ENCODE measurements at places on chromosomes 5 and 9.

DNA sequence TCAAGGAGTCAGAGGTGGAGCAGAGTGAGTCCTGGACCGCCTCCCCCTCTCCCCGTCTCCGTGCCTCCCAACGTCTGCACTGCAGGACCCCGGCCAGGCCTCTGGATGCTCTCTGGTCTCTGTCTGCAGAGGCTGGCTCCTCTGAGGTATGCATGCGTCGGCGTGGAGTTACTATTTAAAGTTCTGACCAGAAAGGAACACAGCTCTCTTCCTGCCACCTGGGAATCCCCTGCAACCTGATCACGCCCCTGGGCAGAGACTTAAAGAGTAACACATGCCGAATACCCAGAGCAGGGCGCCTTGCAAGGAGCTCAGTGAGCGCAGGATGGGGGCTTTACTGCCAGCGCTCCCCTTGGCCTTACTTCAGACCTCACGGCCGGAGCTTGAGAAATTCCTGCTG, 16.0 kb downstream of the ANXA6 start:
- peak; percentile 50 for DNase-seq

- DNase-seq, result no peak
Observed at GRCh38 chr5:112436144-112436543, 17.1 kb upstream of the EPB41L4A start.

DNA sequence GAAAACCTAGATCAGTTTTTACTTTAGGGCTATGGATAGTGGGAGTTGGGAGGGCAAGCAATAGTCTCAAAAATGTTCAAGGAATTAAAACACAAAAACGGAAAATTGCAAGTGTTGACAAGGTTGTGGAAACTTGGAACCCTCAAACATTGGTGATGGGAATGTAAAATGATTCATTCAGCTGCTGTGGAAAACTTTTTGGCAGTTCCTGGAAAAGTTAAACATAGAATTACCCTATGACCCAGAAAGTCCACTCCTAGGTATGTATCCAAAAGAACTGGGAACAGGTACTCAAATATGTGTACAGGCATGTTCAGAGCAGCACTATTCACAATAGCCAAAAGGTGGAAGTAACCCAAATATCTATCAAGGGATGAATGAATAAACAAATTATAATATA, 1.2 kb upstream of the MSANTD3 start:
- no peak for DNase-seq

- no peak for DNase-seq
Observed at GRCh38 chr5:33166522-33166921, 274.2 kb upstream of the TARS1 start.

- DNase-seq, result no peak
Observed at GRCh38 chr9:95517559-95518425, 1.0 kb upstream of the PTCH1 start.

GRCh38 chr5:181120761-181121160, 10.2 kb downstream of the OR2V1 start:
- no peak for DNase-seq

GRCh38 chr5:88142636-88142885, 126.1 kb downstream of the TMEM161B start:
- no peak for DNase-seq

- no peak for DNase-seq
Observed at GRCh38 chr5:144857454-144857853, 686.8 kb downstream of the KCTD16 start.

DNA sequence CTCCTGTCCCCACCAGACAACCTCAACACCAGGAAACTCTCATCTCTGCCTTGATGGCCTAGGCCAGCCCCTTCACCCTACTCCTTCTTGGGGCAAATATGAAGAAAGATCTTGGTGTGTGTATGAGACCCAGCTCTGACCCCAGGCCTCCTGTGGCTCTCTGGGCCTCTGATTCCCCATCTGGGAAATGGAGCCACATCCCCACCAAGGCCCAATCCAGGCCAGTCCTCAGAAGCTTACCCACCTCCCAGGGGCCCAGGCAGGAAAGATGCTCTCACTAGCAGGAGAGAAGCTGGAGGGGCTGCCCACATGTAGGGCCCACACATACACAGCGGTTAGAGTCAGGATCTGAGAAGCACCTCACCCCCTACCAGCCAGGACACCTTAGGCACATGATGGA, 38.9 kb downstream of the BICD2 start:
- no peak for DNase-seq

DNA sequence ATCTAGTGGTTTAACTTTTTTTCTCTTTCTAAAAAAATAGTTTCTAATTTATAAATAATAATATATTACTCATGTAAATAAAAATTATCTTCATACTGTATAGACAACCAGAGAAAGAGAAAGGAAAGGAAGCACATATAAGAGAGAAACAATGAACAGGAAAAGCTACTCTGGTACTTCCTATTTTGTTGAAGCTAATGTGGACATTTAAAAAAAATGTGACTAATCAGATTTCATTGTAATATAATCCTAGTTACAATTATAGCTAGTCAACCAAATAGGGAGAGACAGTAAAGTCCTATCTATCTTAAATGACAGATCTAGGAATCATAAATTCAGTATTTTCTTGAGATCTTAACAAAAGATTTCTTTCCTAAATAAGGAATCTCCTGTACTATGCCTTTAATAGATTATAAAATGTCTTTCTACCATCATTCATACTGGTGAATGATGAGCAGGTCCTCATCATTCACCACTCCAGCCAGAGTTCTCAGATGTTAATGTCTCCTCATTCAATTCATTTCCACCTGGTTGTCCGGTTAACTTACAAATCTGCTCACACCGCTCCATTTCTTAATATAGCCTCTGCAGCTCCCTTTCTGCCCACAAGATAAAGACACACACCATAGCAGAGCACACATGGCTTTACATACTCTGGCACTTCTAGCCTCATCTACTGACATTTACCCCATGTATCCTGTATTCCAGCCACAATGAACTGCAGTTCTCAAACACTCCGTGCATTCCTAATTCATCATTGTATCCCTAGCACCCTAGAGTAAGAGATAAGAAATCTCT, 30.9 kb downstream of the ZFR start:
- no peak for DNase-seq

DNA sequence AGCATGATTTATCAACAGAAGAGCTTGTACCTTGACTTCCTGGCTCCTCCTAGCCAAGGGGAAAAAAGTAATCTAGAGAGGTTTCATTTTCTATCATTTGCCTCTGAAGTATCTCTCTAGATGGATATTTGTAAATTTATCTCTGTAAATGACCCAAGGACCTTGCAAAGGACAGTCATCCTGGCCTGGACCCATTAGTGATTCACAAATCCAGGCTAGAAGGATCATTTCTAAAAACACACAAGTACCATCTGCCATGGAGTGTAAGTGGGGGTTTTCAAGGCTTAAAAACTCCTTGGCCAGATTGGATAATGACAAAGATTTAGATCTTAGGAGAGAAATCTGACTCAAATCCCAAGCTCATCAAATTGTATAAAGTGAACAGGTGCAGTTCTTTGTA, 8.1 kb downstream of the TTC23L start:
- no peak for DNase-seq

DNA sequence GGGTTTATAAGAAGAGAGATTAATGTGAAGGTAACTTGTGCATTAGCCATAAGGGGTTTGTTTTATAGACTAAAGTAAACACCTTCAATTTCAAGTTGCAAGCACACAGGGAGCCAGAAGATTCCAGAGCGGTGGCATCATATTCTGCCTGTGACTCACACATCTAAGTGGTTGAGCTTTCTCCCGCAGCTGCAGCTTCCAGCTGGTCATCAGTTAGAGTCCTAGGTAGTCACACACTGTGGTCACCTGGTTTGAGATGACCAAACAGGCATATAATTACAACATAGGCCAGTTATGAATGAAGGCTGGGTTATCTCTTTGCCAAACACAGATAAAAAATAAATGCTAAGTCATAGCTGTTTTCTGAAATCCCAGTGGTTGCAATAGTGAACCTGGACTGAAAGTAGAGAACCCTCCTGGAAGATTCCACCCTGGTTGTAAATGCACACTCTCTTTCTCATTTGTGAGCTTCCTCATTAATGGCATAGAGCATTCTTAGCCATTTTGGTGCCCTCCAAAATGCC, 171.3 kb downstream of the GDNF start:
- DNase-seq, result no peak

DNA sequence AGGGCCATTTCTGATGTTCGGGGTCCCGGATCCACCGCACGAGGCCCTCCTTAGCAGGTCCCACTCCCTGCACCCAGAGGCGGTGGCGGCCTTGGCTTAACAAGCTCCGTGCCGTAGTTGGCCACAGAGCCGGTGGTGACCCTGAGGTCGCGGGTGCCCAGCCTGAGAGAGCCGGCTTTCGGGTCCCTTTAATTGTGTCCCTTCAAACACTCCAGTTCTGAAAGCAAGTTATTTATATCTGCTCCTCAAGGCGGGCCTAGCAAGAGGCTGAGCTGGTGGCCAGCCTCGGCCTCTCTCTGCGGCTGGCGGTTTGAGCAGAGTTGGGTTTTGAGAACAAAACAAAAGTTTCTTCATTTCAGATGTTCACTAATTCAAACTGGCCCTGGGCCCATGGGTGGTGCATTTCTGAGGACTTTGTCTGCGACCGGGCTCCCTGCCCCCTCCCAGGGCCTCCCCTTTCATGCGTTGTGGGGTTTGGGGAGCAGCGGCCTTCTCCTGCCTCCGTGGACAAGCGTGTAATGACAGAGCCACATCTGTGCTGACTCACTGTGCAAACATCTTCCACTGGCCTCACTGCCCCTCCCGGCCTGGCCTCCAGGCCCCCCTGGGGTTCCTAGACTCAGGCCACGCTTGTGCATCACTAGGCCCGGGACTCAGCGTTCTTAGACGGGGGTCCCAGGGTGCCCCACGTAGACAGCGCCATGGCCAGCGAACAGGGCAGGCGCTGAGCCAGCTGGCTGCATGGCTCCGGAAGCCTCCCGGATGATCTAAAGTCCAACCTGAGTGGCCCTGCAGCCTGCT, 49.4 kb upstream of the COL5A1 start:
- DNase-seq, result no peak

- no peak for DNase-seq
Observed at GRCh38 chr9:132401824-132402223, 4.8 kb downstream of the TTF1 start.

DNA sequence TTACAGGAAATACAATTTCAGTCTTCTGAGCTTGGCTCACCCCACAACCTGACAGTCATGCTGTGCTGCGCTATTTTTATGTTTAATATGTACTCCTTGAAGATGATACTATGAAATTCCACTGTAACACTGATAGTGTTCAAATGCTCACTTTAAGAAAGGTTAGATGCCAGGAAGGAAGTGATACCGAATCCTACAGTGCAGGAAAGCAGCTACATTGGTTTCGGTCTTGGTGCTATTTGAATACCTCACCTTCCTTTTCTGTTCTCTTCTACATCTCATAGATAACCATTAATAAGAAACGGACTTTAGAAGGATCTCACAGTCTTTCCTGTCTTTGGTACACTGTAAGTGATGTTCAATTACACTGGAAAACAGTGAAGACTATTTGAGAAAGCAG, 117.6 kb downstream of the SEMA5A start:
- DNase-seq, result no peak

DNA sequence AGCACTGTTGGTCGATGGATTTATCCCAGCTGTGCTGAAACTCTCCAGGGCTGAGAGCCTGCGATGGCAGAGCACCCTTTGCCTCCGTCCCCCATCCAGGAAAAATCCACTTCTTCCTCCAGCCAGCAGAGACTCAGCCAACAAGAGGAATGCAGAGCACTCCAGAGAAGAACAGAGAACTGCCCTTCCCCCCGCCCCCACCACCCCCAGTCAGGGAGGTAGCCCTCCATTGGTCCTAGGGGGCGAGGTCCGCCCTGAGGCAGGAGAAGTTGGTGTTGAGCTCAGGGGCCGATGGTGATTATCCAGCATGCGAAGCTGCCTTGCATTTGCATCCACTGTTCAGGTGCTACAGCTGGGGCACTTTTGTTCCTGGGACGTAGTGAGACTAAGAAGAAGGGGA, 9.0 kb downstream of the TLX3 start:
- no peak for DNase-seq

- no peak for DNase-seq
Observed at GRCh38 chr5:9543311-9543920, 2.5 kb downstream of the SEMA5A start.

- DNase-seq, result no peak
Observed at GRCh38 chr9:32864971-32865370, 81.6 kb downstream of the TMEM215 start.

DNA sequence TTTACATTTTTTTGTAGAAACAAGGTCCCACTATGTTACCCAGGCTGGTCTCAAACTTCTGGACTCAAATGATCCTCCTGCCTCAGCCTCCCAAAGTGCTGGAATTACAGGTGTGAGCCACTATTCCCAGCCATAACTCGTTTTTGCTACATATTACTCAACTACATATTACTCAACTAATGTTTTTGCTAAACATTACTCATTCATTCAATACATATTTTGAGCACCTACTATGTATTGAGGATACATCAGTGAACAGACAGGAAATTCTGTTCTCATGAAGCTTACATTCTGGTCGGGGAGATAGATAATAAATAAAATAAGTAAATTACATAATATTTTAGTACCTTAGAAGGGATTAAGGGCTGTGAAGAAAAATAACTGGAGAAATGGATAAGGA, 34.9 kb upstream of the STOM start:
- DNase-seq, result no peak

DNA sequence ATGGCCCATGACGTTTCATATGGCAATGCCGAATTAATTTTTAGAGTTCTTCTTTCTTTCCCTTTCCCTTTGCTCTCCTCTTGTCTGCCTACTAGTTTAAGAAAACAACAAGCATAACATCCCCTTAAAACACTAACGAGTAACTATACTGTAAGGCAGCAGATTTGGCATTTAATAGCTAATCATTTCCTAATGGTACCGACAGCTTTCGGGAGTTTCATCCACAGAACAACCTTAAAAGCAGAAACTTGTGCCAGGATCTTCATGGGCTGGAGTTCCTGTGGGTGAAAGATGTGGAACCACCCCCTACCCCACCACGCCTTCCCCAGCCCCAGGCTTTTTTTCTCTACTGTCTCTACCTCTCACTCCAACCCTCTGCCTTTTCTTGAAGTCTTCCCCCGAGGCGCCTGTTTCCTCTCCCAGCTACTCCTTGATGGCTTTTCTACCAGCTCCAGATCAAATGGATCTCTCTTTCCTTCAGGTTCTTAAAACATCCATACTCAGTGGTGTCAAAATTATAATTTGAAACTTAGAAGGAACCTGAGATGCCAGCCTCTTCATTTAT, 319.5 kb downstream of the PIK3R1 start:
- DNase-seq, result no peak

GRCh38 chr5:82560561-82560960, 282.4 kb upstream of the RPS23 start:
- DNase-seq, result no peak
